Germinal center (tissue), 1 donor: ENCODE measurements at places on chromosomes 7 and 10.

DNA sequence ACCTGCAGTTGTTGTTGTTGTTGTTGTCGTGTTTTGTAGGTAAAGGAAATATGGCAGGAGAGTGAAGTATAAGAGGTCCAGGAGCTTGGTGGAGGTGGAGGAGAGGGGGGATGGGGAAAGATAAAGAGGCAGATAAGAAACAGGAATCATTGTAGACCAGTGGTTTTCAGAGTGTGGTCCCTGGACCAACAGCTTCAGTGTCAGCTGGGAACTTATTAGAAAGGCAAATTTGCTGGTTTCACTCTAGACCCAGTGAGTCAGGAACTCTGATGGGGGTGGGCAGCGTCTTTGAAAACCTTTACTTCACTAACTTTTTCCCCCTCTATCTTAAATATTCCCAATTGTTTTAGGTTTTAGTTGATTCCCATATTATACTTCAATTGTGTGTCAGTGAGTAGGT lies 241.5 kb downstream of the AUTS2 start:
- DNase-seq, result no peak

- no peak for DNase-seq
Measured at GRCh38 chr10:126187399-126187798, 200.9 kb downstream of the ADAM12 start.

DNA sequence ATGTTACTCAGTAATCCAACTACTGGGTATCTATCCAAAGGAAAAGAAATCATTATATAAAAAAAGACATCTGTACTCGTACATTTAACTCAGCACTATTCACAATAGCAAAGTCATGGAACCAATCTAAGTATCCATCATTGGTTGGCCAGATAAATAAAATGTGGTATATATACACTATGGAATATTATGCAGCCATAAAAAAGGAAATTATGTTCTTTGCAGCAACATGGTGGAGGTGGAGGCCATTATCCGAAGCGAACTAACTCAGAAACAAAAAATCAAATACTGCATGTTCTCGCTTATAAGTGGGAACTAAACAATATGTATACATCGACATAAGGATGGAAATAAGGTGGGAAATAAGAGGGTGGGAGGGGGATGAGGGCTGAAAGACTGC lies 56.2 kb upstream of the ANTXRL start:
- DNase-seq, result no peak

- peak; percentile 51 for DNase-seq
Measured at GRCh38 chr10:122142641-122143237, 128.4 kb upstream of the BTBD16 start.

- no peak for DNase-seq
Measured at GRCh38 chr7:73908123-73908611, 47.2 kb downstream of the TMEM270 start.

DNA sequence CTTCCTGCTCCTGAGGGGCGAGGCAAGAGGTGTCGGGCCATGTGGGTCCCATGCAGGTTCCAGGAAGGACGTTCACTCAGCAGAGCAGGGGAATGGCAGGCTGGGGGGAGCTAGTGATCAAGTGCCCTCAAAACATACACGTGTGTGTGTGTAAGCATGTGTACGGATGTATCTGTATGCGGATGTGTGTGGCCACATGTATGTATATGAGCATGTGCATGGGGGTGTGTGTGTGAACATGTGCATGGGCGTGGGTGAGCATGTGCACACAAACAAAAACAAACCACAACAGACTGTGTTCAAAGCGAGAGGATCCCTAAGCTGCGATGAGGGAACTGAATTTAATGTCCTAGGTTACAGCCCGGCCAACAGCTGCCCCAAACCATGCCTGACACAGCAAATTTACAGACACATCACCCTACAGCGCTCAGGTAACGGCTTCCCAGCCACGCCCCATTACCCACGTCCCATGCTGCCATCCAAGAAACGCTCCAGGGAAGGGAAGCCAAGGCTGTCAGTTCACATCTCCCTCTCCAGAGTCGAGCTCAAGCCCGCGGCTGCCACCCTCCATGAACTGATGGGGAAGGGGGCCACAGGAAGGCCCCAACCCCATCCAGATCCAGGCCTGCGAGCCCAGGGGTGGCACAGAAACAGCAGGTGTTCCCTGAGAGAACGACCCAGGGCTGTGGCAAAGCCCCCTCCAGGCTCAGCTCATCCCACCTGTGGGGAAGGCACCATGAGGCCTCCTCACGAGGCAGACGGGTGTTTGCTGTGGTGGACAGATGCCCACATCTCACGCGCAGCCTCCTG lies 56.6 kb downstream of the PTPRN2 start:
- DNase-seq, result no peak

DNA sequence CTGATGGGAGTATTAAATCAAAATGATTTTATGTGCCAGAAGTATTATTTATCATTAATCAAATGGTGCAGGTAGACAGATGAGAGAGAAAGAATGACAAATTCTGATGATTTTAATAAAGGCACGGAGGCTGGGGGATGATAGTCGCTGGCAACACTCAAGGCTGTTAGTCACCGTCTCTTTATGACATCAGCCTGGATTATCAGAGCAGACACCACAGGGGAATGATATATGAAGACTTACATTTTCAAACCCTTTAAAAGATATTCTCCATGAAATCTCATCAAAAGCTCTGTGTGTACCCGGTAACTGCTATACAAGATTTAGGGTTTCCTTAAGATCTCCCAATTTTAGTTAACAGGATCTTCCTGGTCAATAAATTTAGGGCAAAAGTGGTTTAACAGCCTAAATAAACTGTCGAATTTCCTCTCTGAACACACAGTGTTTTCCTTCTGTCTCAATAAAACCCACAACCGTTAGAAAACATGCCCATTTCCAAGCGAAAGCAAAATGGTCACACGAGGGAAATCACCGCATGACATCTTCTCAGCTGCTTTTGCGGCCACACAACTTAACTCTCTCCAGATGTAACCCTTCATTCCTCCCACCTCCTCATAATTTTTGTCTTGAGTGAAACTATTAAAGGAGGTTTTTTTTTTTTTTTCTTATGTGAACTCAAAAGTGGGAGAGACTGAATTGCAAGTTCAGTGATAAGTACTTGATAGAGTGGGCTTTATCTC lies 133.2 kb upstream of the FAM171A1 start:
- no peak for DNase-seq
